NCI-H1417 treated with DMSO at 0.1 percent for 48 hours (cell line): ENCODE measurements at places on chromosomes 2 and 18.

- DNase-seq, result no peak
Measured at GRCh38 chr2:127024769-127025358, 82.1 kb downstream of the BIN1 start.

DNA sequence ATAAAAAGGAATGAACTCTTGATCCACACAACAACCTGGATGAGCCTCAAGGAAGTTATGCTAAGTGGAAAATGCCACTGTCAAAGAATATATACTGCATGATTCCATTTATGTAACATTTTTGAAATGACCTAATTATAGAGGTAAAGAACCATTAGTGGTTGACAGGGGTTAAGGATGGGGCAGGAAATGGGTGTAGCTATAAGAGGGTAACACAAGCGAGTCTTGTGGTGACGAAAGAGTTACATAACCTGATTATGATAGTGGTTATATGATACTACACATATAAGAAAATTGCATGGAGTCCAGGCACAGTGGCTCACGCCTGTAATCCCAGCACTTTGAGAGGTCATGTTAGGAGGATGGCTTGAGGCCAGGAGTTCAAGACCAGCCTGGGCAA is 346.6 kb upstream of the PKDCC start:
- DNase-seq, result no peak

- no peak for DNase-seq
Measured at GRCh38 chr18:36446059-36446458, 148.5 kb downstream of the FHOD3 start.

DNA sequence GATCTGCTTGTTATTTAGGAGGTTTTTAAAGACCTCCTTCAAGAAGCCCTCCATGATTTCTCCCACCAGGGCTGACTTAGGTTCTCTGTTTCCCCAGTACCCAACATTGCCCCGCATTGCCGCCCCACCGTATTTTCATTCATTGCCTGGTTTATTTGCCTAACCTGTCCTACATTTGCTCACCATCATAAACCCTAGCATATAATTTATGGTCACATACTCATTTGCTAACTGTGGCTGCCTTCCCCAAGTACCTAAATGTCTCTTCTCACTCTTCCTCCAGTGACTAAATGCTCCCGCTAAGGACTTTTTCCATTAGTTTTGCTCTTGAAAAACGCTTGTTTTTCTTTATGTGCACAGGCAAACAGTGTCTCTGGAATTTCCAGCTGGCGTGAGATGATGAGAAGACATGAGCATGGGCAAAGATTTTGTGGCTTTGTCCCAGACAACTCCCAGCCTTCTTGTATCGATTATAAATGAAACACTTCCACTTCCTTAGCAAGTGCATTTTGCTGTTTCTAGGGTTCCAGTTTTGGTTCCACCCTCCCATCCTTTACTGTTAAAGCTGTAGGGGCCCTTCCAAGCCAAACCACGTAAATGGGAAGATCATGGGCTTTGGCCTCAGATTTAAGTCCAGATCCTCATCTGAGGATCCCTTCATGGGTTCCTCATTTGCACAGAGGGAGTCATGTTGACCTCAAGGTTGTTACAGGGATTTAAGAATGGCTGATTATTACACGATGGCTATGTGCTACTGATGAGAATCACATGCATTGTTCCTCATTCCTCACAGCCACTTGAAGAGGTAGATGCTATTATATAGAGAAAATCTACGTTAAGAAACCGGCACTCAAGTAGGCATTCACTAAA is 21.0 kb upstream of the ARMC9 start:
- no peak for DNase-seq

DNA sequence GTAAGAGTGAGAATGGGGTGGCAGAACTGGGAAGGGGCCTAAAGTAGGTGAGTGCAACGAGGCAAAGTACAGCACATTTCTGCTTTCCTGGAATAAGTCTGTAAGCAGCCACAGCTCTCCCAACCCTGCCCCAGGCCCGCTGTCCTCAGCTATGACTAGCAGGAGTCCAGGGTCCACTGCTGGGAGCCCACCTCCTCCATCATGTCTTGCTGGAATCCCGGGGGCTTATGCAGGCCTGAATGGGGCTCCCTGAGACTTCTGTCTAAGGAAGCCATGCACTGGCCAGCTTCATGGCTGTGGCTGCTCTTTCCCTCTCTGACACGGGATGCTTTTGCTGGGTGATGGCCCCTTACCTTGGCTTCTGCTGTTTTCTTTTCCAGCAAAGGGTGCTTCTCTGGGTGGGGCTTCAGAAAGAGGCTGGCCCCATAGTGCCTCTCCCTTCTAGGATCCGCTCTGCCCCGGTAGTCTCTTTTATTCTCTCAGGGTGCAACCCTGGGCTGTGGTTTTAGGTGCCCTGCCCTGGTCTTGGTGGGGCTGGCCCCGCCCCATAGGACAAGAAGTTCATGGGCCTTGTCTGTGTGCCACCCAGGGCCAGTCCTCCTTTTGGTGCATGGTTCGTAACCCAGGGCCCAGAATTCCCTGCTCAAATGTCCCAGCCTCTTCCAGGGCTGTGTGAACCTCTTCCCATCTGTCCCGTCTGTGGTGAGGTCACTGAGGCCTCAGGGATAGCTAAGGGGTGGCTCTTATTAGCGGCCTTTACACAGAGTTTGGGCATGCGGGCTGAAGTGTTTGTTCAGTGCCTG is 33.8 kb upstream of the POLE4 start:
- DNase-seq, result no peak

GRCh38 chr2:44706681-44707553 is 234.6 kb upstream of the SIX3 start:
- no peak for DNase-seq

- no peak for DNase-seq
Measured at GRCh38 chr18:374721-375168, 106.9 kb upstream of the THOC1 start.

DNA sequence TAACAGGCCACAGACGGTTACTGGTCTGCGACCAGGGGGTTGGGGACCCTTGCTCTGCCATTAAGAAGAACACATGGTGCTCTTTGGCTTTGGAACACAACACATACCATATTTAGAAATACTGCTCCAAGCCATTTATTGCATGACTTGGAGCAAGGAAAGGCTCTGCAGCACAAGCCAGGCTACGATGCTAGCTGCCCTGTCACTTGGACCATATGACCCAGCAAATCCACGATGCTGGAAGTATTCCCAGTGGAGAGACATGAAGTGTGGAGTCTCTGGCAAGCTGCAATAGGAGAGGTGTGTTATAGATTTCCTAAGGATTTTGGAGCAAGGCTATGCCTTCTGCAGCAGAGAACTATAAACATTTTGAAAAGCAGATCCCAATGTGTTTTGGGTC is 171.2 kb downstream of the HAUS1 start:
- DNase-seq, result no peak

DNA sequence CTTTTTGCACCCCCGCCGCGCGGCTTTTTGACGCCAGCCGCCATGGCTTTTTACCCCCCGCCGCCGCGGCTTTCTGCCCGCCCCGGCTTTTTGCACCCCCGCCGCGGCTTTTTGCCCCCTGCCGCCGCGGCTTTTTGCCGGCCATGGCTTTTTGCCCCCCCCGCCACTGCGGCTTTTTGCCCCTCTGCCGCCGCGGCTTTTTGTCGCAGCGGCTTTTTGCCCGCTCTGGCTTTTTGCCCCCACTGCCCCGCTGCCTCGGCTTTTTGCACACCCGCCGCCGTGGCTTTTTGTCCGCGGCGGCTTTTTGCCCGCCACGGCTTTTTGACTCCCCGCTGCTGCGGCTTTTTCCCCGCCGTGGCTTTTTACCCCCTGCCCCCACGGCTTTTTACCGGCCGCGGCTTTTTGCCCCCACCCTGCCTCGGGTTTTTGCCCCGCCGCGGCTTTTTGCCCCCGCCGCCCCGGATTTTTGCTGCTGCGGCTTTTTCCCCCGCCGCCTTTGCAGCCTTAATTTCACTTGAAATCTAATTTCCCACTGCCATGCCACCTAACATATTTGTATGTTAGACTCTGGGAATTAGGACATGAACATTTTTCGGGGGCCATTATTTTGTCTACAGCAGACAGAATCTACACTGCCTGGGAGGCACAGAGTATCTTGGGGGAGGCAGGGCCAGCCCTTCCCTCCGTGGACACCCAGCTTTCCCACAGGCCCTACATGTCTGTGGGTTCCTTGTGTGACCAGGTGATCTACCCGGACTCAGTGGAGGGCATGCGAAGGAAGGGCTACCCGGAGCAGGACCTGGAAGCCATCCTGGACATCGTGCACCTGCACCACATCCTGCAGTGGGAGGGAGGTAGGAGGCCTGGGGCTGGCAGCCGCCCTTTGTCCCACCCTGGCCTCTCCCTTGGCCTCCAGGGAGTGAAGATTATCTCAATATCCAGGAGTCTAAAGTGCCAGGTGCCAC is 3031.0 kb upstream of the TEKT4 start:
- DNase-seq, result no peak

GRCh38 chr2:234689911-234690379 is 193.1 kb upstream of the ARL4C start:
- DNase-seq, result no peak

GRCh38 chr2:16691261-16691660 is 25.6 kb upstream of the CYRIA start:
- DNase-seq, result no peak

- DNase-seq, result no peak
Measured at GRCh38 chr2:68860111-68860510, 11.1 kb downstream of the BMP10 start.

- DNase-seq, result no peak
Measured at GRCh38 chr2:61549546-61549945, 11.4 kb upstream of the XPO1 start.

GRCh38 chr2:84212611-84213314 is 246.3 kb downstream of the SUCLG1 start:
- DNase-seq, result no peak

DNA sequence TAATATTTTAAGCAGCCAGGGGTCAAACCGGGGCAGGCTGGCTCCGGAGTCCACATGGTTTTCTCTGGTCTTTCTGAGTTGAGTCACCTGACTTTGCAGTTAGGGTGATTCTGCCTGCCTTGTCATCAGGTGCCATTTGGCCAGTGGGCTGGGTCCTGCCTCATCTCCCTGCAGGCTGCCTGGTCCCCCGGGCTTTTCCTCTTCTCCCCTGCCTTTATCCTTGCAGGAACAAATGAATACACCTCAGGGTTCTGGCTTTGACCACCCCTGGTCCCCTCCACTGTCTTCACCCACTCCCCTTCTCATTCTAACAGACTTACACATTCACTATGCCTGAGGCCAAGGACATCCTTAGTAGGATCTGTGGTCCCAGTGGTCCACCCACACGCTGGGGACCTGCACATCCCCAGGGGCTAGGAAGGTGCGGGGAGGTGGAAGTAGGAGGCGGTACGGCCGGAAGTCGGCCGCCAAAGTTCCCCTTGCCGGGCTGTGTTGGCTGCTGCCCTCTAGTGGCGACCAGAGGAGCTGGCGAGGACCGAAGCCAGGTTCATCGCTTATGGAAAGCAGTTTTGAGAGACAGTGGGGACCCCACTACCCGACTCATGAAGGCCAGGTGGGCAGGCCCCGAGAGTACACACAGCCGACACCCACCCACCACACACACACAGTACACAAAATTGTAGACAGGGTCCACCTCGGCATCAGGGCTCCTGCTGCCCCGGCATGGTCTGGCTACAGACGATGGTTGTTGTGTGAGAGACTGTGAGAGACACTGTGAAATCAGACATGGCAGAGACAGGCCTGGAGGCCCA is 6.3 kb upstream of the TEX261 start:
- peak; percentile 9 for DNase-seq

- no peak for DNase-seq
Measured at GRCh38 chr2:166090346-166090745, 37.5 kb downstream of the SCN1A start.

DNA sequence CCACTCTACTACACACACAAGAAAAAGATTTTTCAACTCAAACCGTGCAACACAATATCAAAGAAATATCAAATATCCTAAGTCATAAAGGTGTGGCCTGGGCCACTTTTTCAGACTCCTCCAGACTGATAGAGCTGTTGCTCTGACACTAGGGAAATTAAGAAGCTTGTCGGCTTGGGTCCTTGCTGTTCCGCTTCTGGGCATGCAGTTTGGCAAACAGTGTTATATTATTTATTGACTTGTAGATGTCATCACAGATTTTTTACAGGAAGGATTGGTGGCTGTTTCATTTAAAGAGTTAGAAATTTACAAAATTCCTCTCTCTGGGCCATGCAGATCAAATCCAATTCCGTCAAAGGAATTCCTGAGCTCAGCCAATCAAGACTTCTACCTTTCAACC is 98.3 kb upstream of the MSH2 start:
- DNase-seq, result no peak

DNA sequence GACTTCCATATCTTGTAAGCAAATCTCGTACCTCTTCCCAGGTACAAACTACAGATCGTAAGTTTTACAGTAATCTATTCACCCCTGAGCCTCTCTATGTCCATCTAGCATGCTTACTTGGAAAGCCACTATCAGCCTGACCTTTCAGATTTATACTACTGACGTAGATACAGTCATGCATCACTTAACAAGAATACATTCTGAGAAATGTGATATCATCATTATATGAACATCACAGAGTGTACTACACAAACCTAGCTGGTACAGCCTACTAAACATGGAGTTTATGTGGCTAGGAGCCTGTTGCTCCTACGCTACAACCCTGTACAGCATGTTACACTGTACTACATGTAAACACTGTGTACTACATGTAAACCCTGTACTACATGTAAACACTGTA is 293.2 kb upstream of the ZNF804A start:
- DNase-seq, result no peak

DNA sequence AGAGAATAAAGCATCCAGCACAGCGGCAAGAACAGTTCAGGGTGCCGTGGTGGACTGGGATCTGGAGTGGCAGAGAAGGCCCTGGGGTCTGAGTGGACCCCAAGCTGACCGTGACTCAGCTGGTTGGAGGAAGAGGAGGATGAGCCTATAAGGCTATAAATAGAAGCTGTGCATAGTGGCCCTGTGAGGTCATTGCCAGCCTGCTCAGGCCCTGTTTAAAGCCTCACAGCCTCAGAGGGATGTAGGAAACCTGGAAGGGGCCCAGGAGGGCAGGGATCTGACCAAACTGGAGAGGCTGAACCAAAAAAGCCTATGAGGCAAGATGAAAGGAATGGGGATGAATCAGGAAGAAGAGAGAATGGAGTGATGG is 11.3 kb upstream of the DES start:
- DNase-seq, result no peak

GRCh38 chr2:53575721-53576124 is 191.9 kb upstream of the CHAC2 start:
- DNase-seq, result peak; percentile 55

DNA sequence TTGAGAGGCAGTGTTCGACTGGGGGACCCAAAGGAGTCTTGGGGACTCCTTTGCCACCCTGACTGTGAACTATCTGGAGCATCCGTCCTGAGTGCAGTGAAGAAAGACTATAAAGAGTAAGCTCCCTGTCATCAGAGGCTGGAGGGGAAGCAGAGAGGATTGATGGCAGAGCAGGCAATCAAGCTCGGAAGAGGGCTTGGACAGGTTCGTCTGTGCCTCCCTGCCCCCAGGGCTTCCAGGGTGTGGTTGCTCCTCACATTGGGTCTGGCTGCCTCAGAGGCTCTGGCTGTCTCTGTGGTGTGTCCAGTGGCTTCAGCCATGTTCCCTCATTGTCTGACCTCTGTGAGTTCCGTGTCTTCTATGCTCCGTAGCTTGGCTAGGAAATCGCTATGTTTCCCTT is 13.8 kb upstream of the EN1 start:
- no peak for DNase-seq

GRCh38 chr2:12712881-12713280 is 3.9 kb upstream of the TRIB2 start:
- no peak for DNase-seq
